ENCODE measurements at places on chromosomes 4 and X. TPM values are rescaled to one million over a fixed set of nuclear protein-coding genes. Genes with fewer than 3 reads are reported as not detected.

Gene ATP8A1
- total RNA-seq = 7.9 TPM

Gene XAGE3
- not detected for total RNA-seq

Gene NLRP2B
- total RNA-seq = not detected

Gene MAGEA2B
- total RNA-seq = not detected

Gene ANTXR2
- total RNA-seq = 22.2 TPM

GRCh38 chr4:78057600-78058550, 752 bp downstream of the FRAS1 start:
- DNase-seq = peak; percentile 81

- no peak for DNase-seq
Observed at GRCh38 chr4:40924793-40925117, 175.0 kb downstream of the NSUN7 start.

All from suprapubic skin (tissue), 4 donors.